T follicular helper cell (primary cell): ENCODE measurements at places on chromosomes 5 and 9.

DNA sequence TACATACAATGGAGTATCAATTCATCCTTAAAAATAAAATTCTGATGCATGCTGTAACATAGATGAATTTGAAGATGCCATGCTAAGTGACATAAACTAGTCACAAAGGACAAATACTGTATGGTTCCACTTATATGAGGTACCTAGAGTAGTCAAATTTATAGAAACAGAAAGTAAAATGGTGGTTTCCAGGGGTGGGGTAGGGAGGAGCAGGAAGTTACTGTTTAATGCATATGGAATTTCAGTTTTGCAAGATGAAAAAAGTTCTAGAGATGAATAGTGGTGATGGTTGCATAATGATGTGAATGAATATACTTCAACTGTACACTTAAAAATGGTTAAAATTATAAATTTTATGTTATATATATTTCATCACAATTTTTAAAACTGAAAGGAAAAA, 57.3 kb upstream of the FNIP1 start:
- no peak for DNase-seq

- no peak for DNase-seq
Measured at GRCh38 chr5:122719991-122720746, 54.7 kb upstream of the SNX2 start.

DNA sequence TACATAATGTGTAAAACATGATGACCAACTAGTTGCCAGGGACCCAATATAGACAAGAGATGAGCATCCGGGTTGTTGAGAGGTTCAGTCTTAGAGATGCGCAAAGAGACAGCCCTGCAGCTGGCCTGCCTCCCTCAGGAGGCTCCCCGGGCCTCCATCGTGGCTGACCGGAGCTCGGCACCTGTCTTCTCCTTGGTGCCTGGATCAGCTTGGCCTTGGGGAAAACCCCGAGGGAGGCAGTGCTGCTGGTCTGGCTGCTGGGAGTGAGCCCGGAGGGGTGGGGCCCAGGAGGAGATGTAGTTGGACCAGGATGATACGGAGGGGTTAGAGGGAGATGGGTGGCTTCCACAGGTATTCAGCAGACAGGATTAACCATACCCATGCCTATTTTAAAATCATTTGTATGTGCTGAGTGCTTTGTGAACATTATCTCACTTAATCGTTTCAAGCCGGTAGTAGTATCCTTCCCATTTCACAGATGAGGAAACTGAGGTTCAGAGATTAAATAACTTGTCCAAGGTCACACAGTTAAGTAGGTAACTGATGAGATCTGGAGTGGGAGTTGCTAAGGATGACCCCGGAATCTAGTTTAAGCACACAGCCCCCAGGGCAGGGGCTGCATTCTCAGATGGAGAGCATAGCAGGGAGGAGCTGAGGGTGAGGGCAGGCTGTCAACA, 173.8 kb downstream of the COL23A1 start:
- no peak for DNase-seq

DNA sequence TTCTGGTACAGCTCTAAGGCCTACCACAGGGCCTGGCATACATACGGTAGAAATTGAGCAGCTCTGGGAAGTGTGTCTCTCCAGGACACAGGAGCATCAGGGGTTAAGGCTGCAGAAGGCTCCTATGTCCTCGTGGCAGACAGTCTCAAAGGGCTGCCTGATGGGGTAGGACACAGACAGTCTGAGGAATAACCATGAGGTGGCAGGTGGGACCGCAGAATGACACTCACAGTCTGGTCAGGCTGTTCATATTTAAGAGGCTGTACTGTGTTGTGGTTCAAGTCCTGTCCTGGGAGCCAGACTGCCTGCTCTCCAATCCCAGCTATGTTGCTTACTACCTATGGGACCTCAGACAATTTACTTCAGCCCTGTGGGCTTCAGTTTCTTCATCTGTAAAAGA, 217.1 kb downstream of the TRIM32 start:
- DNase-seq: no peak

GRCh38 chr9:36798350-36799065, 225.8 kb downstream of the MELK start:
- DNase-seq: no peak

- no peak for DNase-seq
Measured at GRCh38 chr5:153953411-153953810, 85.3 kb downstream of the FAM114A2 start.

GRCh38 chr9:72356041-72356582, 8.9 kb downstream of the ZFAND5 start:
- no peak for DNase-seq

GRCh38 chr9:32787816-32788215, 4.5 kb downstream of the TMEM215 start:
- no peak for DNase-seq

DNA sequence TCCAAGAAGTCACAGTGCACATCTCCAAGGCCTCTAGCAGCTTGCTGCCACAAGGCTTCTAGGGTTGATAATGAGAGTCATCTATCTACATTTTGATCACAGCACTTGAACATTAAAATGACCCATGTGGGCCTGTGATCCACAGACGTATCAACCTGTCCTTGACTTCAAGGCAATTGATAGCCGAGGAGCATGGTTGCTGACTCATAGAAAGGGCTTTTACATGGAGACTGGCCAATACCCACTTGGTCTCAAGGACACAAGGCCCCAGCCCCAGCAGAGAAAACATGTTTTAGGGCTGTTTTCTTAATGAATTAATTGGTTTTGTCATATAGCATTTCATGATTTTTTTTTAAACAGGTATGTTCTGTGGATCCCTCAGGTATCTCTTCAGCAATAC, 314.0 kb downstream of the SEMA5A start:
- DNase-seq: no peak

DNA sequence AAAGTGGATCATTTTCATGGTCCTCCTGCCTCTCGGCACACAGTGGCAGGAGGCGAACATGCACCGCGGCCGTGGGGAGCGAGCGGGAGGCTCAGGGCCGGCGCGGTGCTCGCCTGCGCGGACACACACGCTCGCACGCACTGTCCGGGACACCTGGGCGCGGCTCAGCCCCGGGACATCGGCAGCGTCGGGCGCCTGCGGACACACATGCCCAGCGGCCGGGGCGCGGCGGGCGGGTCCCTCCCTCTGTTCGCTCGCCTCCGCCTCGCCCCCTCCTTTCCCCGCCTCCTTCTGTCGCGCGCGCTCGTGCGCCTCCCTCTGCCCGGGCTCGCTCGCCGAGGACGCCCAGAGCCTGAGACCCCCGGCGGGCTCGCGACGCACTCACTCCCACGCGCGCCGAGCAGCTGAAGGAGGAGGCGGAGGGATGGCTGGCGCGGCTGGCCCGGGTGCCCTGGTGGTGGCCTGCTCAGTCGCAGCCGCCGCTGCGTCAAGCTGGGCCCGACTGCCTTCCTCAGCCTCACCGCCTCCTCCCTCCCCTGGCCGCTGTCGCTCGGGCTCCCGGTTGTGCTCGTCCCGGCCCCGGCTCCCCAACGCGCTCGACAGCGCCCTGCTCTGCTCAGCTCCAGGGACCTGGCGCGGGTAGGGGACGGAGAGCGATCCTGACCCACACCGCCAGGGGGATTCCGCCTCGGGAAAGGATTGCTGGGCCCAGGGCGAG, at the start of gene FRMD3:
Gene FRMD3 (minus strand): TSS at position 230 of the 718 bp plus-strand sequence. CDS start 170 bp downstream, at position 60.
- no peak for DNase-seq
